Suppressor macrophage treated with lipopolysaccharide for 4 hours (primary cell): ENCODE measurements at places on chromosomes 1 and 21.

- no peak for DNase-seq
Measured at GRCh38 chr1:154941333-154942013, 5.0 kb upstream of the PMVK start.

DNA sequence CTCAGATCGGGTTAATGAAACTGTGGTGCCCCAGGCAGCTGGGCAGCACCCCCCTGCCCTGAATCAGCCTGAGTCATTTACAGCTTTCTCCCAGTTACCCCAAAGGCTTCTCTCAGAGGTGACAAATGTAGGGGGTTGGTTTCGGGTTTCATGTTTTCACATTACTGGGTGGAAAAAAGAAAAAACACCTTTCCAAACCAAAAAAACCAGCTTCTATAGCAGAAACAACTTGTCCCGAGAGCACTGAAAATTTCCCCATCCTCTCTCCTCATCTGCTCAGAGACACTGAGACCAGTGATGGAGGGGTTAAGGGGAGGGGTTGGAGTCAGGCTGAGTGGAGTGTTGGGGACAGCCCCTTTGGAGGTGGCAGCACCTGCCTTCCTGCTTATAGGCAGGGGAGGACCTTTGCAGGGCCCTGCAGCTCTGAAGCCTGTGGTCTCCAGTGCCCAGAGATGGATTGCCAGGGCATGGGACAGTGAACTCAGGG, 15.6 kb downstream of the UTP11 start:
- no peak for DNase-seq

DNA sequence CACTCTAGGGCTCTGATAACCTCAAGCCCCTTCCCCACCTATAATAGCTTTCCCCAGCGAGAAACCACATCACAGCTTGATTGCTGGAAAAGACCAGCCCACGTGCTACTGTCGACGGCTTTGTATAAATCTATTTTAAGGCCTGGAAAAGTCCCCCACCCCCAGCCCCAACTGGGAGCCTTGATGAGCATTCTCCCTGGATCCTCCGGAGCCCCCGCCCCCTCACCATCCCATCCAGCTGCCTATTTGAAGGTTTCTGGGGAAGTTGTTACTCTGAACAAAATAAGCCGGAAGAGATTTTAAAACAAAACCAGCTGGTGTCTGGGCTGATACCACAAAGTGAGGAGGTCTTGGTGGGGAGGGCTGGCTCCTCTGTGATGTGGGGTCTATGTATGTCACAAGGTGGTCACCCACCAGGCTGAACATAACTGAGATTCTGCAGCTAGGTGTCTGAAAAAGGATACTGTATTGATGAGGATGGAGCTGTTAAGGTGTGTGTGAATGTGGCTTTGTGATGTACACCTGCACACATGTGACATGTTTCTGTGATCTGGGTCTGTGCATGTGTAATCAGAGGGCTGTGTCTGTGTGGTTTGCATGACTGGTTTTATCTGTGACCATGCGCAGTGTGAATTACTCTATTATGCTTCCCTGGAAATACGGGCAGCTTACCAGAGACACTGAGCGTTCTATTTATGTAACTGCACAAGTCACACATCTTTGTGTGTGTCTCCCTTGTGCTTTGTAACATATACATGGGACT, 25.0 kb downstream of the RIMS3 start:
- DNase-seq = no peak

DNA sequence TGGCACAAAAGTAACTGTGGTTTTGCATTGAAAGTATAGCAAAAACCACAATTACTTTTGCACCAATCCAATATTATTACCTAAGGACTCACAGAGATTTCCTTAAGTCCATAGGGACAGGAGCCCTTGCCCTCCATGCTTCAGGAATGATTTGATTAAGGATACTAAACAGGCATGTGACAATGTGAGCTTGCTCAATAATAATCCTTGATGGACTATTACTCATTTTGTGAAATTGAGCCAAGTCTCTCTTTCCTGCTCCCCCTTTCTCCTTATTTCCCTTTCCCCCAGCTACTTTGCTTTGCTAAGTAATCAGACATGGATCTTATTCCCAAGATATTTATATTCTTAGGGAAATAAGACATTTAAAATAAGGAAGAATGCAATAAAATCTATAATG, 21.6 kb upstream of the RGL1 start:
- peak; percentile 3 for DNase-seq

DNA sequence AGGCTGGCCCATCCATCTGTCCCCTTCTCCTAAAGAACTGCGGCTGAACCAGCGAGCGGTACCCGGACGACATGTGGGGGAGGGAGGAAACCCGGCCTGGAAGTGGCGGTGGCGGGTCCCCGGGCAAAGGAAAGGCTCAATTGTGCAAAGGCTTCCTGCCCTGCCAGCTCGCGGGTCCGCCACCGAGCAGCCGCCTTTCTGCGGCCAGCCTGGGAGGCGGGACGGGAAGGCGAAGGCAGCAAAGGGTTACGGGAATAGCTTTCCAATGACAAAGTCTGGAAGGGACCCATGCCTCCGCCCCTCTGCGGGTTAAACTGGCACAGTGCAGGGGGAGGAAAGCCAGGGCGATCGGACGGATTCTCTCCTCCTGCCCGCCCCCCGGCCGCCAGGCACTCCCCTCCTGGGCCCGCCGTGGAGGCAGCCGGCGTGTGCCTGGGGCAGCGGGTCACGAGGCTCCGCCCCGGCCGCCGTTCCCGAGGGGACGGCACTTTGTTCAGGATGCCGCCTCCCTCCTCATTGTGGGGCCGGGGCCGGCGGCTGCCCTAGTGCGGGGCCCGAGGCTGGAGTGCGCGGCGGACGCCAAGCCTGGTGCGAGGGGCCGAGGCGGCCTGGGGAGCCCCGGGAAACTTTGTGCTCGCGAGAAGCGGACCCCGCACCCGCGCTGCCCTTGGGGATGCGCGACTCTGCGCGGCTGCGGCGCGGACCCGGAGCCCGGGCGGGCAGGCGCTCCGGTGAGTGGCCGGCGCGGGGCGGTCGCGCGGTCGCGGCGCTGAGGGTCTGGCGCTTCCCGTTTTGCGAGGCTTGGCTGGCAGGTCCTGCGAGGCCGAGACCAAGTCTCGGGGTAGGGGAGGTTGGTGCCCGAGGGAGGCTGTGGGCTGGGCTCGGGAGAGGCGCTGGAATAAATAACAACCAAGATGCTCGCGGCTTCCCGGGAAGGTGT, at the start of gene NAV1:
Gene NAV1 (plus strand): TSS at position 516 of the 940 bp plus-strand sequence. CDS start 83,758 bp downstream, outside the sequence.
- DNase-seq = peak; percentile 72

DNA sequence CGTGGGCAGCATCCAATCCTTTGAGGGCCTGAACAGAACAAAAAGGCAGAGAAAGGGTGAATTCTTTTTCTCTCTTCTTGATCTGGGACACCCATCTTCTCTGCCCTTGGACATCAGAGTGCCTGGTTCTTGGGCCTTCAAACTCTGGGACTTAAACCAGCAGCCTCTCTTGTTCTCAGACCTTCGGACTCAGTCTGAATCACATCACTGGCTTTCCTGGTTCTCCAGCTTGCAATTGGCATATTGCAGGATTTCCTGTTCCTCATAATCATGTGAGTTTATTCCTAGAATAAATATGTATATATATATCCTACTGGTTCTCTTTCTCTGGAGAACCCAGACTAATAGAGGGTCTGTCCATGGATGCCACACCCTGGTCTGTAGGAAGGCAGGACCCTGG, 16.3 kb upstream of the TENT5C start:
- no peak for DNase-seq

GRCh38 chr1:226609836-226610455, 61.4 kb downstream of the STUM start:
- DNase-seq = no peak

DNA sequence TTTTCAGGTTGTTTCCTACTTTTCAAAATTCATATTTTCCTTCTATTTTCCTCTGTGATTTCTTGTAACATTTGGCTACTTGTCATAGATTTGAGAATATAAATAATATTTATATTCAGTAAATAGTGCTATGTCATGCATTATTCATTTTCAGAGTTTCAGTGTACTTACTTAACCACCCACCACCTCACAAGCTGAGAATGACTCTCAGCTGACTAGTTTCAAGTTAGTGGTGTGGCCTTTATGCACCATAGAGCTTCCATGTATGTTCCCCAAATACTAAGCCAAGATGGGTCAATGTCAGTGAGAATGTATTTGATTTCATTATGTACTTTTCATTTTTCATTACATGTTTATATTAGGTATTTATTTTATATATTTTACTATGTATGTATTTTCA, 56.9 kb upstream of the RGS1 start:
- peak; percentile 71 for DNase-seq

- DNase-seq = no peak
Measured at GRCh38 chr1:9079988-9080704, 10.7 kb upstream of the SLC2A5 start.

DNA sequence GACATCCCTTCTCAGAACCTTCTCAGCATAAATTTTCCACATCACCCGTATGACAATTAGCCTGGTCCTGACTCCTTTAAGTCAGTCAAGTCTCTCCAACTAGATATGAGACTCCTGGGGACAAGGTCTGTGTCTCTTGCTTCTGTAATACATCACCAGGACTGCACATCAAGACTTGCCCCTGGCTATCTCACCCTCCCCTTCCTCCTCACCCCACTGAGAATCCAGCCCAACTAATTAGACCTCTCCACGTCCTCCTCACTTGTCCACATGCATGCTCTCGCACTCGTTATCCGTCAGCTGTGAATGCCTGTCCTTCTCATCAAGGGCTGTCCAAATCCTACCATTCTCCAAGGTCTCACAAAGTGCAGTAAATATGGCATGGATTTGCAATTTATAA, 542.8 kb downstream of the PTPRU start:
- no peak for DNase-seq

DNA sequence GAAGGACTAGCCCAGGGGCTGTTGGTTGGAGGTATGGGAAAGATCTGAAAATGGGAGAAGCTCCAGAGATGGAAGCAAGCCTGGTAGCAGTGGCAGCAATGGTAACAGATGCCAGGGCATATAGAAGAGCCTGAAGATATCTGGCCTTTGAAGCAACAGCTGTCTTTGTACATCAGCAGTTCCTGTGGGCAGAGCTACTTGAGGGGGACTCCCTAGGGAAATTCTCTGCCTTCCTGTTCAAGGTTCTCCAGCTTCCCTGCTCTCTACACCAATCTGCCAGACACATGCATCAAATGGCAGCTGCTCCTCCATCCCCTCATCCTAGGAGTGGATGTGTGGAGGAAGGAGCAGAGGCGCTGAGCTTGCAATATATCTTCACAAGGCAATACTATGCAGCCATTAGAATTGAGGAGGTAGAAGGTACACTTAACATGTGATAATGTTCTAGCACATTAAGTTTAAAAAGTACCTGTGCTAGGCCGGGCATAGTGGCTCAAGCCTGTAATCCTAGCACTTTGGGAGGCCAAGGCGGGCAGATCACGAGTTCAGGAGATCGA, 2.2 kb downstream of the TMEM35B start:
- DNase-seq = no peak

GRCh38 chr1:166164995-166165660, 1.7 kb downstream of the FAM78B start:
- DNase-seq = peak; percentile 28

- no peak for DNase-seq
Measured at GRCh38 chr21:35273333-35273732, 224.2 kb upstream of the RUNX1 start.

GRCh38 chr1:210516697-210517459, 188.2 kb downstream of the HHAT start:
- DNase-seq = no peak

GRCh38 chr1:33512226-33513011, 40.0 kb downstream of the ZSCAN20 start:
- no peak for DNase-seq

DNA sequence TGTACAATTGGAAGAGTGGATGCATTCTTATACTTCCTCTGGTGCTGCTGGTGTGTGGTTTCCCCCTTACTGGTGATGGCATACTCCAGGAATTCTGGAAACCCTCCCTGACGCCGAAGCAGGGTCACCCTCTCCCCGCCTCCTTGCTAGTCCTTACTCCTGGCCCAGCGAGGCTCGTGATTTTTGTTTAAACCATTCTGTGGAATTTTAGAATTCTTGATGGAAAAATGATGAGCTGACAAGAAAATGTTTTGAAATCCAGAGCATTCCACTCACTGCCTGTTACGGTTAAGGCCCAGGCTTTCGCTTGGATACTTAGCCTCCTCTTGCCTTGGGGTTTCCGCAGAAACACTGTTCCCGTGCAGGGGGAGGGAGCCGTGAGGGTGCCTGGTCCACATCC, 41.1 kb downstream of the IL6R start:
- DNase-seq = no peak

DNA sequence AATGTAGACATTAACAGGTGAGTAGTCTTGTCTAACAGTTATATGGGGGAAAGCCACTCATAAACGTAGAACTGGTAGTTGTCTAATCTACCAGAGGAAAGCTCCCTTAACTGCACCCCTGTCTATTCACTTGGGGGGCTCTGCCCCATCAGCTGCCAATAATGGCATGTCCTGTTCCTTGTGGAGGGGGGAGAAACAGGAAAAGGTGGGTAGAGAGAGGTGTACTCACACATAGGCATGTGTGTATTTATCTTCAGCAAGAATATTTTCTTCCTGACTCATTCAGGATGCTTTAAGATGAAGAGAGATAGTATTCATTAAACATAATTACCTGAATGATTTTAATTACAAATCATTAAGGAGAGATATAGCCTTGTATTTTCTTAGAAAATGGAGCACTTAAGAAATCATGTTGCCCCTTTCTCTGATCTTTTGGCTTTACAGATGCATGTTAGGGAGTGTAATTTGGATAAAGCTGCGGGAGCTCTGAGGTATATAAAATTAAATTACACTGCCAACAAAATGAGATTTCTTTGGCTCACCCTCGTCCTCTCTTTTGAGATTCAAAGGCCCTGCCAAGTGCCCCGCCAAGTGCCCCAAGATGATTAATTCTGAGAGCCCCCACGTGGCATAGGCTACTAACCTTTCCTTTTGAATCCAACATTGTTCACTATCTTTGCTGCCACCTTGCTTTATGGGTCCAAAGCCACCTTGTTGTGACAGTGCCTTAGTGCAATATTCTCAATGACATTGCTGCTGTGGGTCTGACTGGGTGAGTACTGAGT, 286.3 kb upstream of the LYPLAL1 start:
- no peak for DNase-seq

DNA sequence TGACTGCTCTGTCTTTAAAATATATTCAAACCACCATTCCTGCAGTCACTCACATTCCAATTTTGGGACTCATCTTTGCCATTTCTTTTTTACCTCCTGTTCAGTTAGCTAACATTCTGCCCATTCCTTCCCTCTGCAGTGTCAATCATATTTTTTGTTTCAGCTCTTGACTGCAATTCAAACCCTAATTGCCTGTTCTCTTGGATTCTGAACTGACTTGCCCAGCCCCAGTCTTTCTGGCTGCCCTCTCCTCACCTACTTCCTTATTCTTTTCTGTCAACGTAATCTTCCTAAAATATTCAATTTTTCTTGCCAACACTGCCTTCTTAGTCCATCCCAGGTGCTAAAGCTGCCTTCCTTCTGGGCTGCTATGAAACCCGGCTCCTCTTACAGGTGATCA, 6.1 kb downstream of the PRDM2 start:
- no peak for DNase-seq
